ENCODE measurements at places on chromosomes 13 and 19.
A peak's percentile ranks its signal among the peaks of the same experiment; 100 is the strongest.

- no peak for DNase-seq
Measured at GRCh38 chr13:78659732-78660494, 958 bp upstream of the OBI1 start.

DNA sequence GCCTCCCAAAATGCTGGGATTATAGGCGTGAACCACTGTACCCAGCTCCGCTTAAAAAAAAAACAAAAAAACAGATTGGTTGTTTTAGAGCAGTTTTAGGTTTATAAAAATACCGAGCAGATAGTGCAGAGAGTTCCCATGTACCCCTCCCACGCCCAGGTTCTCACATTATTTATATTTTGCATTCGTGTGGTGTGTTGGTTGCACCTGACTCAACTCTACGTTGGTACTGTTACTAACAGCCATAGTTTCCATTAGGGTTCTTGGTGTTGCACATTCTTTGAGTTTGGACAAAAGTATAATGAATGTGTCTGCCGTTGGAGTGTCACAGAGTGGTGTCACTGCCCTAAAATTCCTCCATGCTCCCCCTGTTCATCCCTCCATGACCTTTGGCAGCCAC lies 29.1 kb downstream of the MYO9B start:
- no peak for DNase-seq

GRCh38 chr19:15782211-15782610 lies 5.2 kb upstream of the OR10H5 start:
- no peak for DNase-seq

- no peak for DNase-seq
Measured at GRCh38 chr13:22837980-22838647, 342.7 kb upstream of the SGCG start.

GRCh38 chr13:74969419-74969818 lies 512.5 kb downstream of the TBC1D4 start:
- no peak for DNase-seq

GRCh38 chr13:43057653-43058317 lies 34.4 kb downstream of the DNAJC15 start:
- DNase-seq = no peak

DNA sequence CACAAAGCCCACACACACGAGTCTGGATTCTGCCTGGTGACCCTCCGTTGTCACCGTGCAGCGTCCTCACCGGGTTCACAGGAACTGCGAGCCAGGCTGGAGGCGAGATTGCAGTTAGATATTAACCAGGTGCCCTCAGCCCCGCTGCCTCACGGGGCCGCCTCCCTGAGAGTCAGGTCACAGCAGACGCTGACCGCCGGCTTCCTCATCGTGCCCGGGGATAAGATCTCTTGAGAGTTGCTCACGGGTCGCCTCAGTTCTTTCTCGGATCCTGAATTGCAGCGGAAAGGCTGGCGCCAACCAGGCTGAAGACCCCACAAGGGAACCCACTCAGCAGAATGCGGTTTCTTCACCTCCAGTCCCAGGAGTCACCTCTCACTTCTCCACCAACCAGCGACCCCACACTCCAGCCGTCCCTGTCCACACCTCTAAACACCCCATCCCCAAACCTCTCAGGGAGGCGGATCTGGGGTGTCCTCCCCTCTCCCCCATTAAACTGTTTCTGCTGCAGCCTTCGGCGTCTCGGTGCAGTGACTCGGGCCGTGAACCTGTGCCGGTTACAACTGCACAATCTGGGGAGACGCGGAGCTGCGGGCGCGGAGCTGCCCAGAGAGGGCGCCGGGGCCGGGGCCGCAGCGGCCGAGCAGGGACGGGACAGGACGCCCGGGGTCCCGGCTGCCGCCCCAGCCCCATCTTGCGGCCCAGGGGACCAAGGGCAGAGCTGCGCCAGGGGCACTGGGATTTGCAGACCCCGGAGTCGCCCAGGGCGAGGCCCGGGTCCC lies 591 bp downstream of the ZNF823 start:
- DNase-seq = peak; percentile 85

DNA sequence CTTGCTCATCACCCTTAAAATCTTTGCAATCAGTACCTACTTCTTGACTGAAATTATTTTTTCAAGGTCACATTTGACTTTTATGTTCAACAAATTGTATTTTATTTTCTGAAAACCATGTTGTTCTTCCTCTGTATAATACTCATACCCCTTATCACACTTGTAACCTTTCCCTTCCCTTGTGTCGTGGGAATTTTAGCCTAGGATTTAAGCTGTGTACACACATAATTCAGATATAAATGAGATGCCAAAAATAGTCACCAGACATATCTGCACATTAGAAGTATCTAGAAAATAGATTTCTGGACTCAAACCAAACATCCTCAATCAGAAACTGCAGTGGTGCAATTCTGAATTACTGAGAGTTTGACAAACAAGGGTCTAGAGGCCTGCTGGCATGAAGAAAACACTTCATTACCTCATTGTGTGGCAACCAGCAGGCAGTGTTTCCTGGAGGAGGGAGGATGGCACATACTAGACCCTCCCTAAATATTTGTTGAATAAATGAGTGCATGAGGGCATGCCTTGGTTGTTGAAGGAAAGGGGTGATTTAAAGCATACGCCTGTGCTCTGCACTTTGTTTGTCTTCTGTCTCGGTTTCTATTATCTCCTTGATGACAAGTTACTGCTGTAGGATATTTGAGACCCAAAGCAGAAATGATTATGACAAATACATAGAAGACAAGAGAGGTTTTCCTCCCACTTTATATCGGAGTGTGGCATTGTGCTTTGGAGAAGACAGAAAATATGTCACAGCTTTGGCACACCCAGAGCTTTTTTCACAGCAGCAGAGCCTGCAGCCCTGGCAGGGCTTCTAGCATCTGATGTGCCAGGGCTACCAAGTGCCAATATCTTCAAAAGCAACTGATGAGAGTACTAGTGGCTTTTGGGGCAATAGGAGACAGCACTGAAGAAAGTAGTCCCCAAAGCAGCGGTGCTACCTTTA lies 881.1 kb downstream of the PCDH9 start:
- no peak for DNase-seq

DNA sequence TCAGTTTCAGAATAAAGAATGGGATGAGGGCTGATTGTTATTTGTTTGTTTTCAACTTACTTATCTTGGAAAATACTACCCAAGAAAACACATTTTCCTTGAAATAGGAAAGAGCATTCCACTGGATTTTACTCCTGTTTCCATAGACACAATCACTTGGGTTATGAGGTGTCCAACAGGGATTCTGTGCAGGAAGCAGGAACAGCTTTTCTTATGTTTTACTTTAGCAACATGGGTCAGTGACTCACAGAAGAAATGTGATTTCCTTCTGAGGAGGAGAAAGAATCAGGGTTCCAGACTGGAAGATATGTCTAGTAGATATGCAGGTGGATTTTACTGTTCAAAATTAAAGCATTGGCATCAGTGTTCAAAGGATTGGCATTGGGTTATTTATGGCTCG lies 180.8 kb upstream of the GPC6 start:
- no peak for DNase-seq

- DNase-seq = no peak
Measured at GRCh38 chr13:63643543-63643942, 2227.9 kb upstream of the PCDH20 start.

DNA sequence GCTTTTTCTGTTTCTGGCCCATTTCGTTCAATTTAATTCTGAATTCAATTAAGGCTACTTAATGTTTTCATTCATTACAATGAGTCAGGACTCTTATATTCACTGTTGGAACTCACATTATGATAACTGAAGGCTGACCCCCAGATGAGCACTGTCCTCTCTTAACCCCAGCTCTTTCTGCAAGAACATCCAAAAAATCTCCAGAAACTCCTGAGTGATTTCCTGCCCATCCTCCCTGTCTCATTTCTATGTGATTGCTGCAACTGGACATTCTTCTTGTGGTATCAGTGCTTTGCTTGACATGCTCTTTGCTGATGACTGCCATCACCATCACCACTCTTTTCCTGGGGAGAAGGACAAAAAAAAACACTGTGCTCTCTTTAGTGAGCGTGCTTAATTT lies 240.3 kb downstream of the SPRY2 start:
- no peak for DNase-seq

GRCh38 chr13:46753917-46754316 lies 43.0 kb downstream of the ESD start:
- no peak for DNase-seq

DNA sequence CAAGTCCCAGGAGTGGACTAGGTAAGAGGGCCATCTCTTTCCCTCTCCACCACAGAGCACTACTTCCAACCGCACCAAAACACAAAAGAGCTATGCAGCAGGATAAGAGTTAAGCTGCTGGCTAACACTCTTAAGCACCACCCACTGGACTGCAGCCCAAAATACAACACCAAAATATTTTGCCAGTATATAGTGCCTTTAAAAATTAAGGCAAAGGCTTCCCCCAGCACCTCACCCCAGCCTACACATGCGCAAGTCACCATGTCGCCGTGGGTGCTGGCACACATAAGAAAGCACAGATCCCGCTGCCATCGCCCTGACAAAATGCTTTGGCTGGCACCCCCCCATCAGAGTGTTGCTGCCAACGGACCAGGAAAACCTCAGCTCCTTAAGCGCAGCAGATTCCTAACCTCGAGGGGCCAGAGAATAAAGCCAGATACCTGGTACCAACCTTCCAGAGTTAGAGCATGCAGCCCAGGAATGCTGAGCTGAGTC lies 608.3 kb downstream of the PCDH17 start:
- no peak for DNase-seq

- no peak for DNase-seq
Measured at GRCh38 chr13:32039056-32039455, 7.5 kb downstream of the FRY start.

DNA sequence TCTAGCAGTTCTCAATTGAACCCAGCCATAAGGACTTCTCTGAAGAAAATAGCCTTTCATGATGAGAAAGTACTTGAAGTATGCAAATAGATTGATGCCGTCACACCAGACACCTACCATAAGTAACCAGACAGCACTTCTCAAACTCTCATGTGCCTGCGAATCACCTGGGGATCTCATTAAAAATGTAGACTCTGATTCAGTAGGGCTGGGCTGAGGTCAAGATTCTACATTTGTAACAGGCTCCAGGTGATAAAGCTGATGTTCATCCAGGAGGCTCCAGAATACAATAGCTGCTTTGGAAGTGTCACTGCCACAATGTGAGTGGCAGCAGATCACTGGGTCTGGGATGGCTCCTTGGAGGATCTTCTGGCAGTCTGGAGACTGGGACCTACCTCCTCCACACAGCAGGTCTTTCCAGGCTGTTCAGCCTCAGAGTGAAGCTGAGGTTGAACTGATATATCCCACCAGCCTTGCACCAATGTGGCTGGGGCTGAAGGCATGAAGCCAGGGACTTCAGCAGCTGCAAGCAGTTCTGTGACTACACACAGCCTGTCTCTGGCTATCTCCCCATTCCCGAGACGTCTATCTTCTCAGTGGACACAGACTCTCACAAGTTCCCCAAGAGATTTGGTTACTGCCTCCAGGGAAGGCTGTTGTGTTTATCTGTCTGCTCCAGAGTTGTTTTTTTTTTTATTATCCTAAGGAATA lies 9.1 kb downstream of the MBNL2 start:
- no peak for DNase-seq

GRCh38 chr13:29607465-29607864 lies 12.0 kb upstream of the SLC7A1 start:
- no peak for DNase-seq

GRCh38 chr13:28597641-28598040 lies 61.3 kb upstream of the POMP start:
- DNase-seq = no peak

DNA sequence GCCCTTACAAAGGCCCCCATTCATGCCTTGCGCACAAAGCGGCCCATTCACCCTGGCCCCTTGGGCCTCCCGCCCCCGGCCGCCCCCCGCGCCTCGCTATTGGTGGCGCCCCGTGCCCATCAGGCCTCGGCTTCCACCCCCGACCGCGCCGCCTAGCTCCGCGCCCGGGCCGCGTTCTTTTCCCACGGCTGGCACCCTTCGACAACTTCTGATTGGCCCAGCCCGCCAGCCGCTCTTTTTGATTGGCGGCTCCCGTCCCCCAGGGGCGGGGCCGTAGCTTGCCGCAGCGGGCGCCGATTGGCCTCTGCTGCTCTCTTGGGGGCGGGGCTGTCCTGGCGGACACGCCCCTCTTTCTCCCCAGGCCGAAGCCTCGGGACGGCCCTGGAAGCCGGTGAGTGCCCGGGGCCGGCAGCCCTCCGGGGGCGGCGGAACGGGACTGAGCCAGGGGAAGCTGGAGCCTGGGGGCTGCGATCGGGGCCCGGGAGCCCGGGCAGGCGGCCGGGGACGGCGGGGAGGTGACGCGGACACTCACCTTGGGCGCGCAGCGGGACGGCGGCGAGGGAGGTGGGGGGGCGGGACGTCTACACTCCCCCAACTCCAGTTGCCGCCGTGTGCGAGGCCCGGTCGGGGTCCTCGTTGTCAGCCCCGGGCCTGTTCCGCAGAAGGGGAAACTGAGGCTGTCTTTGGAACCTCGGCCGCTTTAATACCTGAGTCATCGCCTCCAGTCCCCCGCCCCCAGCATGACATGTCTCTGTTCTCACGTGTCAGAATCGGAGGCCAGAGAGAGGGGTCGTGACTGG lies at the start of gene MYH14:
Gene MYH14 (plus strand): TSS at position 342 of the 800 bp plus-strand sequence. CDS start 6,744 bp downstream, outside the sequence.
- DNase-seq = no peak

DNA sequence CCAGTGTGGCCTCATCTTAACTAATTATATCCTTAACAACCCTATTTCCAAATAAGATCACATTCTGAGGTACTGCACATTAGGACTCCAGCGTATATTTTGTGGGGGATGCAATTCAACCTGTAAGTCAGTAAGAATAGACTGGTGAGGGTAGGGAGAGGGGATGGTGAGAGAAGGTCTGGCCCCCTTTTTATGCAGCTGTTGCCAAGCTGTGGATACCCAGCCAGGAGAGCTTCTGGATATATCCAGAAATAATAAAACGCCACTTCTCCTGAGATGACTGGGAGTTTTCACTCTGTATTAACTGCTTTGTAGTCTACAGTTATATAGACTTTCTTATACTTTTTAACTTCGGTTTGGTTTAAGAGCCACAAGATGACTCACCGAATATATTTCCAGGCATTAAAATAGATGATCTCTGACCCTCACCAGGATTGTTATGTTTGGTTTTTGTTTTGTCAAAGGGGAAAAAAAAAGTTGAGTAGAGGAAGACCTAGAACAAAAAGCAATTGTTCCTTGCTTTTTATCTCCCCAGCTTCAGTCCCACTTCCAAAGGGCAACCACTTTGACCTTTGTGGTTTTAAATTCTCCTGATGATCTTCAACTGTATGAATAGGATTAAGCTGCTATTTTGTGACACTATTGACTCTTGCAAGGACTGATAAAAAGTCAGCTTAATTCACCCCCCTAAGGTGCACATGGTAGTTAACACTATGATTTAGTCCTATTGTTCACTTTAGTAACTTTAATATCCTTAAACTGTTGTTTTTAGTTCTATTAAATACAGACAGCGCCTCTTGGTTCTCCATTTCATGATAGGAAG lies 3.1 kb upstream of the NEK3 start:
- no peak for DNase-seq

GRCh38 chr13:38686577-38687245 lies at the start of gene FREM2:
Gene FREM2 (plus strand): TSS chr13:38687077. CDS start chr13:38687345, 268 bp downstream.
- no peak for DNase-seq
